ENCODE measurements at places on chromosomes 16 and 17.
A peak's percentile ranks its signal among the peaks of the same experiment; 100 is the strongest.

GRCh38 chr16:72371307-72372086, 199.5 kb upstream of the PMFBP1 start:
- no peak for DNase-seq

GRCh38 chr16:4261557-4262172, 11.2 kb downstream of the TFAP4 start:
- DNase-seq: peak; percentile 44

GRCh38 chr17:39116224-39116623, 35.2 kb downstream of the PLXDC1 start:
- DNase-seq: no peak

DNA sequence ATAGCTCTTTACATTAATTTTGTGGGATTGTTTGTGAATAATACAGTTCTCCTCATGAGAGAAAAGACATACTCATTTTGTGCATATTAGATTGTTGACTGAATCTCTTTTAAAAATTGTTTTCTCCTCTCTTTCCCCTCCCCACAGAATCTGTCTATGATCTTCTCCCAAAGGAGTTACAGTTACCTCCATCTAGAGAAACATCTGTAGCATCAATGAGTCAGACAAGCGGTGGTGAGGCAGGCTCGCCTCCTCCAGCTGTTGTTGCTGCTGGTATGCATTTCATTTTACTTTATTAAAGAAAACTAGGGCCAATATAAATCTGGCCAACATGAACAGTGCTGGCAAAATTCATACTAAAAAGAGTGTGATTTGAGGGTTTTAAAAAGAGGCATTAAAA, 60.5 kb downstream of the NFAT5 start:
- no peak for DNase-seq

GRCh38 chr17:43003542-43004172, 2.9 kb upstream of the IFI35 start:
- no peak for DNase-seq

GRCh38 chr16:15777533-15778203, 79.2 kb downstream of the MYH11 start:
- DNase-seq: no peak

- DNase-seq: peak; percentile 89
Observed at GRCh38 chr16:54929090-54930004, 1.3 kb upstream of the IRX5 start.

All from T-helper 2 cell (primary cell).